Psoas muscle (tissue), 8 donors: ENCODE measurements at places on chromosomes 11 and 22. TPM values are rescaled to one million over a fixed set of nuclear protein-coding genes. Genes with fewer than 3 reads are reported as not detected.

DNA sequence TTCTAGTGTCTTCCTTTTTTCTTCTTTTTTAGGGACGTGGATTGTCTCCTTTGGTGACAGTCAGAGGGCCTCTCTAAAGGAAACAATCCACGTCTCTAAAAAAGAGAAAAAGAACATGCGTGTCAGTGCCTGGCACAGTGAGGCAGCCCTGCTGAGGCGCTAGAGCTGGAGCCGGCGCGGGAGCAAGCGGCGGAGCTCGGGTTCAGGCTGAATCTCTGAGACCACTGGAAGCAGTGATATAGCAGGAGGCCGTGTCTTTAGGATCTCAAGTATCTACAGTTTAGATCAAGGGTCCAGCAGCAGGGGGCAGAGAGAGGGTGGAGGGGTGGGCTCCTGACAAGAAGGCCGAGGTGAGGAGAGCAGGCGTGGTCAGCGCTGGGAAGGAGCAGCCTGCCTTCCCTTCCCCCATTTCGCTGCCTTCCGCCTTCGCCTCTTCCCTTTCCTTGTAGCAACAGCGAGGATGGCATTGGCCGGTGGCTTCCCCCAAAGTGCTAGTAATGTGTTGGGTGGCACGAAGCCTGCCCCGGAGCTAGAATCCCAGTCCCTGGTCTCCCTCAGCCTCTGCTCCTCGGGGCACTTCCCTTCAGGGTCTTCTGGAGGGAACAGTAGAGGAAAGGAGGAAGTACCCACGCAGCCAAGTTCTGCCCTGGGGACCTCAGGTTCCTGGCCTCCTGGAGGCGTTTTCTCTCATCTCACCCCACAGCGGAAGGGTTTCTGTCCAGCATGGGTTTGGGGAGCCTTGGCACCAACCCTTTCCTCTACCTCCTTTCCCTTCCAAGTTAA is 28.2 kb upstream of the RAB1B start:
- no peak for DNase-seq

DNA sequence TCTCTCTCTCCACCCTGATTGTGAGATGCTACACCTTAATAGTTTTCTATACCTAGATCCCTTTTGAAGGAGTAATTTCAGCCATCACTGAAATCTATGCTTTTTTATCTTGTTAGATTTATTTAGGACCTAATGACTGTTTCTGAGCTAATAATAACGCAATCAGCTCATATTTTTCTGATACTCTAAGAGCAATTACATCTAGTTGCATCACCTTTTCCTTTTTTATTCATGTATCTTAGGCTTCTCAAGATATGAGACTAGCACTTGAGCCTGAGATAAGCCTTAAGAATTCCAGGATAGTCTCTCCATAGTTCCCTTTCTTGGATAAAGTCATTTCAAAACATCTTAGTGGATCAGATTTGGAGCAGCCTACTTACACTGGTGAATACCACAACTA is 25.1 kb upstream of the CAVIN3 start:
- DNase-seq = no peak

DNA sequence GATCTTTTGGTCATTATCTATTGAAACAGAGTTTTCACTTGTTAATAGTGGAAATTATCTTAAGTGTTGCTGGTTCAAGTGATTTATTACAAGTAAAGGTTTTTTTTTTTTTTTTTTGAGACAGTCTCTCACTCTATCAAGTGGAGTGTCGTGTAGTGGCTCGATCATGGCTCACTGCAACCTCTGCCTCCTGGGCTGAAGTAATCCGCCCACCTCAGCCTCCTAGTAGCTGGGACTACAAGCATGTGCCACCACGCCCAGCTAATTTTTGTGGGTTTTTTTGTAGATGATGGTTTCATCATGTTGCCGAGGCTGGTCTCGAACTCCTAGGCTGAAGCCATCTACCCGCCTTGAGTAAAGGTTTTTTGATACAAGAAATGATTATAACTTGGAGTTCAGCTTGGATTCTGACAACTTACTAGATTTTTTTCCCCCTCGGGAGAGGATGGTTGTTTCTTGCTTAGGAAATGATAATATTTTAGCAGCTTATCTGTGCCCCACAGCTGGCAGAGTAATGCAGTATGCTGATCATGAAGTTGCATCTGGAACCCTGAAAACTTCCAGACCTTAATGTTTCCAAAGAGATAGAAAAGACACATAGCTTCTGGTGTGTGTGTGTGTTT is 68.9 kb downstream of the MTMR3 start:
- DNase-seq = no peak

DNA sequence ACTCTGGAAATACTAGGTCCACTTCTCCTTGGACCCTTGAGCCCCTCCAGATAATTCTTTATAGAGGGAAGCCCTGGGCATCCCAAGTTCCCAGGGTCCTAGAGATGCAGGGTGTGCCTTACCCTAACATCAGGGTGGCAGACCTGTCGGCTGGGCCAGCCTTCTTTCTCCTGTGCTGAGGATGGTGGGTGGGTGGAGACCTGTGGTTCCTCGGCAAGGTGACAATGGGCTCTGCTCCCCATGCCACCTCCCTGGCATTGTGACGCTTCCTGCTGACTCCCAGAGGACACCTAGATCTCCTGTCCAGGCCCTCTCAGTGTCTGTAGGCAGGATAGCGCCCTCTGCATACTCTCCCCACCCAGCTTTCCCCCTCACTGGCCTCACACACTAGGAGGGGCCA is 3.8 kb upstream of the DERL3 start:
- DNase-seq = no peak

GRCh38 chr11:130675371-130675821 is 227.0 kb downstream of the ADAMTS15 start:
- DNase-seq = peak; percentile 89

GRCh38 chr11:109641549-109641948 is 219.6 kb downstream of the C11orf87 start:
- DNase-seq = no peak

DNA sequence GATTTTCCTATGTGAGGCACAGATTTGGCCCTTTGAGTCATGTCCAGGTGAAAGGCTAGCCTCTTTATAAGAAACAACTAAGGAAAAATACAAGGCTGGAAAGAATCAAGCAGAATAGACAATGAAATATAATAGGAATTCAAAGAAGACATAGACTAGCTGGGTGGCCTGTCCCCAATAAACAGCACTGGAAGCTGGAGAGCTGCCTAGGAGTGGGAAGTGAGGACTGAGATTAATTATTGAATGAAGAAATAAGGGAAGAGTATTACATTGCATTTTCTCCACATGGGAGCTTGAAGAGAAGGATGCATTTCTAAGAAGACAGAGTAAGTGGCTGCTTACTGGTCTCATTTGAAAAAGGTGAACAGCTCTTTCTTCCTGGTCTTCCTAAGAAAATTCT is 100.0 kb downstream of the CCDC34 start:
- DNase-seq = no peak

DNA sequence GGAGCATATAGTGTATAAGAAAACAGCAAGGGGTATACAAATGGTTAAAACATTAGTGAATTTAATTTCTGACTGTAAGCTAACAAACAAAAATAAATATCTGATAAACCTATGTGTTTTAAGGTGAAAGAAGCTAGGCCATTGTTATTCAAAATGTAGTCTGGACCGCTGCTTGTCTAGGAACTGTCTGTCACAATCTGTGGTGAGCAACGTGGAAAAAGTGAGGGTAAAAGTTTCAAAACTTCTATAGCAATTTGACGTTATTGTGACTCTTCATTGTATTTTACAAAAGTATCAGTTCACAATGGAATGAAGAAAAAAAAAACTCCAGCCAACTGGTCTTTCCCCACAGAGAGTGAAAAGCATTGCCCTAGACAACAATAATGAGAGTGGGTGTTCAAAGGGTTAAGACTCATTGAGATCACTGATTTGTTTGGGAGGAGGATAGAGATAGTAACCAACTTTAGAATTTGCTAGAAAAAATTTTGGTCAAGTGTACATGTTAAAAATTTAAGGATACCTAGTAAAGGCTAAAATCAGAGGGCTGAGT is 79.1 kb downstream of the UVRAG start:
- no peak for DNase-seq

DNA sequence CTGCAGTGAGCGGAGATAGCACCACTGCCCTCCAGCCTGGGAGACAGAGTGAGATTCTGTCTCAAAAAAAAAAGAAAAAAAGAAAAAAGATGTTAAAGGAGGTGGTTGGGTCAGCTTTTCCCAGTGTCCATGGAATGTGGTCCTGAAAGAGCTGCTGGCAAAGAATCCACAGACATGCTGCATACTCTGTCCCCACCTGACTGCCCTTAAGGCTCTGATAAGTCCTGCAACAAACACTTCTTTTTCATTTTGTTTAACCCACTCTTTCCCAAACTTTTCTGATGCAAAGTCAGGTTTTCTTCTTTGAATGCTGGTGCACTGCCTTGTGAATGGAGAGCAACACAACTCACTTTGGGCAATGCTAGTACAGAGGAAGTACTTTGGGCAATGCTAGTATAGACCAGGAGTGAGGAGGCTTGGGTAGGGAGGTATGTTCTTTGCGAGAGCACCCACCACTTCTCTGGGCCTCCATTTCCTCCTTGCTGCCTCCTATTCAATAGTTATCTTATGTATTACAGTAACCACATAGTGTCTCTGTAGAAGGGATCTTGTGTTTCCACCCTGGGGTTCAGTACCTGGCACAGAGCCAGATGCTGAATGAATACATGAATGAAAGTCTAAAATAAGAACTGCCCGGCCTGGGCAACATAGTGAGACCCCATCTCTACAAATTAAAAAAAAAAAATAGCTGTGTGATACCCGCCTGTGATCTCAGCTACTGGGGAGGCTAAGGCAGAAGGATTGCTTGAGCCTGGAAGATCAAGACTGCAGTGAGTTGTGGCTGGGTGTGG is 18.9 kb downstream of the LIF start:
- no peak for DNase-seq

DNA sequence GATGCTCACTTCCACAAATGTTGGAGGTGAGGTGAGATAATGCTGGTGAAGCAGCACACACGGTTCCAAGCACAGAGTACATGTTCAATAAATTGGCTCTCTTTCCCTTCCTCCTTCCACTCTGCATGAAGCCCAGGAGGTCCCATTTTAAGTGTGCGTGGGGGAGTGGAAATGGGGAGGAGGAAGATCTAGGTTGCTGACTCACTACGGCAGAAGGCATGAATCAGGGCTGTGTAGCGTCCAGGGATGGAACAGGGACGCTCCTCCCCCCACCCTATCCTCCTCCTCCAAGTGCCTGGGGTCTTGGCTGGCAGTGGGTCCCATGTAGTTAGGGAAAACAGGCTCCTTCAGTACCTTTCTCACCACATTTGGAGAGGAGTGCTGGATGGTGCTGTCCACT is 44.2 kb downstream of the TRIM66 start:
- DNase-seq = no peak

DNA sequence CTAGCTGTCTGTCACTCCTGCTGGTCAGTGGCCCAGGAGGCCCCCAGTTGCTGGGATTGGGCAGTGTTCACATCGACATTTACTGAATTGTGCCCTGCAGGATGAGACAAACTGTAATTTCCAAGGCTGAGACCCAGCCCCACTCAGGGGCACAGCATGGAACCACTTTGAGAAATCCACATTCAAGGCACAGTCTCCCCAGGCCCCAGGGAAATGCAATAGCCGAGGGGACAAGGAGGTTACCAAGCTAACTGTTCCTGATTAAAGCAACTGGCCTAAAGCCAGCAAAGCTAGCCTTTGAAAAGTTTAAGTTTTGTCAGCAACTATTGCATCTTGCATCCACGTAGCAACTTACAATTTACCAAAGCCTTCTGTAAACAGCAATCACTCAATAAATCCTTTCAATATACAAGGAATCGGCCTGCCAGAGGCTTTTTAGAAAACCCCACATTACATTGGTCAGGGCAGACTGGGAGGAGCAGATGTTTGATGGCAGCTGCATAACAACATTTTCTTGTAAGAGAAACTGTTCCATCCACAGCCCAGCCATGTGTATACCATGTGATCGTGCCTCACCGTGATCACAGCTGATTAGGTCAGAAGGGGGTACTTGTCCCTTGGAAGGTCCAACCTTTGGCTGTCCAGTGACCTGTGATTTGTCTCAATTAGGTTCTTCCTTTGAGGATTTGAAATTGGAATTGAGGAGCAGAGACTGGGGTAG is 103.9 kb downstream of the TENM4 start:
- DNase-seq = no peak

GRCh38 chr11:115425250-115425649 is 79.0 kb downstream of the CADM1 start:
- DNase-seq = no peak

- no peak for DNase-seq
These were observed 3.1 kb downstream of the GRIK4 start for GRCh38 chr11:120514541-120515121.

DNA sequence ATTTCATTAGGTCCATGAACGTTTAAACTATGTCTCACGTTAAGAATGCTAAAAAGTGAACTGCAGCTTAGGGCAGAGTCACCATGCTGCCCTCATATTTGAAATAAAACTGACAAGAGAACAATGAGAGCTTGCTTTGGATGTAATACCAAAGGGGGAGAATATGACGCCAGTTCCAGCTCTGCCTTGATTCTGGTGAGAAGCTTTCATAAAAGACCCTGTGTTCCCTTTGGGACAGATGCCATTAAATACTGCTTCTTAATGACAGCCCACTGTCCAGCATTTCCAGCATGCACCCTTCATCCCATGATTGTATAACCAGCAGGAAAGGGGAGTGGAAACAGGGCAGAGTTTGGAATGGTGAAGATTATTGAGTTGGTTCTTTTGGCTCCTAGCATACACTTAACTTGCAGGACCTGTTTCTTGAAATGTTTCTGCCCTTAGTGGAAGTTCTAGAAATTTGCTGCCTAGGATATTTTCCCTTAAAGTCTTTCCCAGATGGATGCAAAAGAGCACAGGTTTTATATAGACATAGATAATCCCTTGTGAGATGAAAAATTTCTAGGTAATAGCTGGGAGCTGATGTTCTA is 139.3 kb upstream of the LDLRAD3 start:
- no peak for DNase-seq

DNA sequence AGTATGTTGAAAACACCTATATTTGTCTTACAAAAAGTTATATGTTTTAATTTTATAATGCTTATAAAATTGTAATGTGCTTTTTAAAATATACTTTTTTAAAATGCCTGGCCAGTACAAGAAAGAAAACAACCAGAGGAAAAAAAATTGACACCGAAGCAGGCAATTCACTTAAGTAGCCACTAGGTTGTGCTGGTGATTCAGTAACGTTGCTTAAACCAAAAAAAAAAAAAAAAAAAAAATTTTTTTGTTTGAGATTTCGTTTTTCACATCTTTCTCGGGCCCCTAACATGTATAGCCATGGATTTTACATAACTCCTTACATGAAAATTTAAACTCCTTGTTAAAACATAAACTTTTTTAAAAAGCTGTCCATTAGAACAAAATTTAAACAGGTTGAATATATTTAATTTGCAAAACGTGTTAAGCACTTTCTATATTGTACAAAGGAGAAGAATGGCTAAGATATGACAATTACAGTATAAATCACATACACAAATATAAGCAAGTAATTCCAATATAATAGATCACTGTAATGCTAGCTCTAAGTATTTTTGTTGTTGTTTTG is 9.2 kb downstream of the OR8B4 start:
- DNase-seq = no peak

Gene SESN3
- polyA plus RNA-seq = 3.8 TPM

Gene GAS2
- polyA plus RNA-seq = 0.51 TPM

Gene GLB1L3
- not detected for polyA plus RNA-seq

Gene OSBP2
- 1.7 TPM for polyA plus RNA-seq

Gene KCNJ5
- polyA plus RNA-seq = 0.06 TPM

Gene GPHA2
- not detected for polyA plus RNA-seq

Gene CEND1
- 0.33 TPM for polyA plus RNA-seq

Gene MMP27
- polyA plus RNA-seq = 0.08 TPM

Gene TSSK2
- polyA plus RNA-seq = 0.23 TPM

Gene HTR3A
- 0.03 TPM for polyA plus RNA-seq

Gene KAT5
- 67.2 TPM for polyA plus RNA-seq

Gene SLC22A25
- polyA plus RNA-seq = not detected

Gene SHISAL1
- 0.01 TPM for polyA plus RNA-seq

Gene C22orf42
- not detected for polyA plus RNA-seq

Gene ABCG4
- 0.08 TPM for polyA plus RNA-seq

Gene MMP12
- not detected for polyA plus RNA-seq

Gene OR8G1
- polyA plus RNA-seq = not detected
